ENCODE measurements at places on chromosomes 4 and X.

- DNase-seq = no peak
Measured at GRCh38 chr4:58600290-58600689, 1490.1 kb upstream of the IGFBP7 start.

DNA sequence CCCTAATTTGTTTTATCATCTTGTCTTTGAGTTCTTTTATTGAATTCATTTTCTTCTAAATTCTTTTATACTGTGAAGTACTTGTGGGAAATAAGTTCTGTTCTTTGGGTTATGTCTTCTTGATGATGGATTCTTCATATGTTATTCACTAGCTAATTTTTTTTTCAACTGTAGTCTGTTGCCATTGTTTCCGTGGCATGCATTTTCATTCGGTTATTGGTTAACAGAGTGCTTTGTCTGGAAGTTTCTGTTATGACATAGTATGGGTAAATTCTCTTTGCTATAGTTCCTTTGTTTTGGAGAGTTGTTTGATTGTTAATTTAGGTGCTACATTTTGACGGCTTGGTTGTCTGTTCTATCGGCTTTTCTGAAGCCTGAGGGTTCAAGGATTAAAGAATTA lies 184.9 kb upstream of the AADAT start:
- no peak for DNase-seq

DNA sequence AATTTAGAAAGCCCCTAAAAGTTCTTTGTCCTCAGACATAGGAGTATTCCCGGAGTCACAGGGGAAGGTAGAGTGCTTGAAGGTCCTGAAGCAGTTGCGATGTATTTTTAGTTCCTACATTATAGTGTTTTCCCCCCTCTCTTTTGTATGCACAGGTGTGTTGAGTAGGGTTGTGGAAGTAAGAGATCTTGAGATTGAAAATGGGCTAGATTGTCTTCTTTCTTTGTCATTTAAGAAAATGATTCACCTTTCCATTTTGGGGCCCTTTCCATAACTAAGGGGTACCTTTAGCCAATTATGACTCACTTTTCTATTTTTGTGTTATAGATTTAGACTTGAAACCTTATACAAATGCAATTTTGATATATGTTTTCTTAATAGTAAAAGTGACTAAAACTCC lies 75.8 kb upstream of the AFF2 start:
- DNase-seq = no peak

GRCh38 chrX:106963111-106963510 lies 36.9 kb downstream of the MORC4 start:
- no peak for DNase-seq

GRCh38 chr4:153728660-153729059 lies 31.2 kb downstream of the RNF175 start:
- no peak for DNase-seq

DNA sequence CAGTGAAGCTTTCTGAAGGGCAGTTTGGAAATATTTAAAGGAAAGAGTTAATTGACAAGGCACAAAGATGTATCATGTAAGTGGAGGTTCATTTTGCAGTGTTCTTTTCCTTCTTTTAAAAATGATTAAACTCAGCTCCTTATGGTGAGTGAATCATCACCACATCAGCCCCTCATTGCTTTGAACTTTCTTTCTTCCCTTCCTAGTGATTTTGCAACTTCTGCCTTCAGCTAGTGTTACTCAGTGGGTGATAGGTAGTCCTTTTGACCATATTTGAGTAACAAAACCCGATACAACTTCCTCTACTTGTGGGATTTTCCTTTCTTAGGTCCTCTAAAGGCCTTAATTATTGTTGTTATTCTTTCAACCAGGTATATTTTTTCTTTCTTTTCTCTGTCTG lies 8.2 kb downstream of the ZCCHC4 start:
- DNase-seq = no peak

DNA sequence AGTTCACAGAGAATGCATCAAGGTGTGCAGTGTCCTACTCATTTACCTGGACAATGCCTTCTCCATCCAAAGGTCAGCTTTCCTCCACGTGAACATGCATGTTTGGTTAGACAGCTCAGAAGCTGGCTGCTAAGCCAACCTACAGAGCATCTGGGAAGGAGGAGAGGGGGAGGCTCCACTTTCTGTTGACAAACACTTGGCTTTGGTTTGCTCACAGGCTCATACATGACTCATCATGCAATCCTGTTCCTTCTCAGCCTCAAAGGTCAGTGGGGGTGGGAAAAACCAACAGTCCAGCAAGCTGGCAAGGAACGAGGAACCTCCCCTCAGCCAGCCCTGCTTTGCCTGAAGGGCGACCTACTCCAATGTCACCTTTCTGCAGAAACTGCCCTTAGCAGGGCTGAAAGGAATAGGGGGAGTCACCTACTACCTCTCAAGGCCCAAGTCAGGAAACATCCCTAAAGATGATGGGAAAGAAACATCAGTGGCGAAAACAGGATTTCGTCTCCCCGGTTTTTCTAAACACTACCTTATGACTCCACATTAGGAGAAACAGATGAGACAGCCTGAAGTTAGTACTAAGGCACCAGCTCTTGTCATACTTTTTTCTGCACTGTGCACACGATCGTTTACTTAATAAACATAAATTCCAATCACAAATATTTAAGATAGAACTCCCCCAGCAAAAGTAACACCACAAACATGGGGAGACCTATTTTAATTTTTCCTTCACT lies 37.9 kb downstream of the RELL1 start:
- no peak for DNase-seq

- no peak for DNase-seq
Measured at GRCh38 chr4:52862639-52863161, 583 bp downstream of the RASL11B start.
